ENCODE measurements at places on chromosomes 2 and 18. TPM values are rescaled to one million over a fixed set of nuclear protein-coding genes. Genes with fewer than 3 reads are reported as not detected.

MOCOS gene
- total RNA-seq: 0.32 TPM

ACMSD gene
- total RNA-seq: not detected

IL1RL1 gene
- total RNA-seq: 3.3 TPM

MTIF2 gene
- total RNA-seq: 22.5 TPM

CRYGC gene
- total RNA-seq: not detected

GPR39 gene
- 0.31 TPM for total RNA-seq

MRPL19 gene
- 42.4 TPM for total RNA-seq

MAP3K19 gene
- not detected for total RNA-seq

VSNL1 gene
- total RNA-seq: not detected

ZNF892 gene
- 3.6 TPM for total RNA-seq

HOXD13 gene
- not detected for total RNA-seq

KLHL41 gene
- total RNA-seq: 0.13 TPM

FEV gene
- total RNA-seq: not detected

MOGAT1 gene
- not detected for total RNA-seq

TFCP2L1 gene
- not detected for total RNA-seq

SCTR gene
- total RNA-seq: not detected

SPHKAP gene
- not detected for total RNA-seq

TMEM247 gene
- total RNA-seq: not detected

DHRS9 gene
- total RNA-seq: 0.13 TPM

MAP4K4 gene
- total RNA-seq: 210 TPM

OR6B2 gene
- total RNA-seq: not detected

RAX gene
- total RNA-seq: not detected

NCKAP5 gene
- total RNA-seq: 1.4 TPM

NYAP2 gene
- total RNA-seq: not detected

IL36G gene
- total RNA-seq: not detected

NR4A2 gene
- total RNA-seq: under 0.01 TPM

UGT1A8 gene
- not detected for total RNA-seq

CYP27C1 gene
- total RNA-seq: not detected

C2orf81 gene
- 0.13 TPM for total RNA-seq

KATNAL2 gene
- 0.76 TPM for total RNA-seq

CXCR4 gene
- total RNA-seq: 130 TPM

MAPK4 gene
- not detected for total RNA-seq

UGT1A10 gene
- not detected for total RNA-seq

TXNDC9 gene
- total RNA-seq: 55.9 TPM

GAREM2 gene
- under 0.01 TPM for total RNA-seq

CNGA3 gene
- not detected for total RNA-seq

POTEI gene
- 0.16 TPM for total RNA-seq

TUBB8B gene
- total RNA-seq: not detected

NOSTRIN gene
- 6.1 TPM for total RNA-seq

GRHL1 gene
- 0.16 TPM for total RNA-seq

LRATD1 gene
- total RNA-seq: 2.1 TPM

SPAG16 gene
- 7.8 TPM for total RNA-seq

ELOA2 gene
- total RNA-seq: not detected

OSR1 gene
- total RNA-seq: under 0.01 TPM

DYNAP gene
- not detected for total RNA-seq

MAP2 gene
- total RNA-seq: 5.0 TPM

CFLAR gene
- 173 TPM for total RNA-seq

CFC1 gene
- not detected for total RNA-seq

SERPINB12 gene
- not detected for total RNA-seq

CLEC4F gene
- total RNA-seq: 0.13 TPM

LINC00305 gene
- total RNA-seq: not detected

TOGARAM2 gene
- total RNA-seq: 0.13 TPM

TXNDC2 gene
- not detected for total RNA-seq

SKOR2 gene
- not detected for total RNA-seq

PSMA8 gene
- total RNA-seq: not detected

ADD2 gene
- 4.7 TPM for total RNA-seq

MREG gene
- total RNA-seq: 3.0 TPM
